ENCODE measurements at places on chromosomes 7 and 10. TPM values are rescaled to one million over a fixed set of nuclear protein-coding genes. Genes with fewer than 3 reads are reported as not detected.

- no peaks in the 10 kb centered on the region for H3K27me3 ChIP-seq
- no peaks in the 10 kb centered on the region for H3K4me1 ChIP-seq
- no peak overlapping the region for H3K27ac ChIP-seq
- no peak overlapping the region for H3K4me3 ChIP-seq
- H3K36me3 ChIP-seq, result no peaks in the 10 kb centered on the region
- DNase-seq, result no peak
Observed at GRCh38 chr7:132311733-132312132, 264.5 kb downstream of the PLXNA4 start.

- no peaks in the 10 kb centered on the region for H3K36me3 ChIP-seq
- H3K27me3 ChIP-seq, result no peaks in the 10 kb centered on the region
- H3K4me3 ChIP-seq, result no peak overlapping the region
- no peak overlapping the region for H3K27ac ChIP-seq
- H3K4me1 ChIP-seq, result no peaks in the 10 kb centered on the region
Observed at GRCh38 chr7:12898004-12898403, 210.6 kb downstream of the ARL4A start.

- no peaks in the 10 kb centered on the region for H3K27me3 ChIP-seq
- no peaks in the 10 kb centered on the region for H3K36me3 ChIP-seq
- H3K4me1 ChIP-seq, result no peaks in the 10 kb centered on the region
- no peak overlapping the region for H3K27ac ChIP-seq
Observed at GRCh38 chr10:119518176-119518575, 24.3 kb downstream of the RGS10 start.

DNA sequence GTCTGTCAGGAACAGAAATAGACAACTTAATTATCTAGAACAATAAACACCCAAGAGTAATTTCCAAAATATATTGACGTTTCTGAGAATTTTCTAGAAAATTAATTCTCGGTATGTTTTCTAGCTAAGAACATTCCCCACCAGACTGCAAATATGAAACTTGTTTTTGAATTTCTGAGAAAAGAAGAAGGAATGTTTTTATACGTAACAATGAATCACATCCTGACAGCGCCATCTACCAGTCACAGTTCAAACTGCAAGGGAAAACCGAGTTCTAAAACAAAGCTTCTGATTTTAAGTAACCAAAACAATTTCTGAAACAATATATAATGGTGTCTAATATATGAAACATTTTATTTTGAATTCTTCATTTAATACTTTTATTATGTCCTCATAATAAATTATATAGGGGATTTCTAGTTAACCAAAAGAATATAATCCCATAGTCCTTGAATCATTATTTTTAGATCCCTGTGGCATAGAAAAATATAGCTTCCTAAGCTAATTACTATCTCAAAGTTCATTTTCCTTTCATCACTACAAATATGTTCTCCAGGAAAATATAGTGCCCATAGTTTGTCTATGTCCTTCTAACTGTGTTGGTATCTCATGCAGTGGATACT, 34.5 kb upstream of the MEOX2 start:
- H3K4me3 ChIP-seq, result no peak overlapping the region
- DNase-seq, result no peak
- no peaks in the 10 kb centered on the region for H3K27me3 ChIP-seq
- H3K27ac ChIP-seq, result no peak overlapping the region
- H3K4me1 ChIP-seq, result no peaks in the 10 kb centered on the region
- H3K36me3 ChIP-seq, result no peaks in the 10 kb centered on the region

- H3K4me3 ChIP-seq, result no peak overlapping the region
- H3K36me3 ChIP-seq, result no peaks in the 10 kb centered on the region
- no peak overlapping the region for H3K27ac ChIP-seq
- no peak for DNase-seq
- no peaks in the 10 kb centered on the region for H3K27me3 ChIP-seq
- H3K4me1 ChIP-seq, result no peaks in the 10 kb centered on the region
Observed at GRCh38 chr7:140771826-140772225, 75.3 kb downstream of the NDUFB2 start.

DNA sequence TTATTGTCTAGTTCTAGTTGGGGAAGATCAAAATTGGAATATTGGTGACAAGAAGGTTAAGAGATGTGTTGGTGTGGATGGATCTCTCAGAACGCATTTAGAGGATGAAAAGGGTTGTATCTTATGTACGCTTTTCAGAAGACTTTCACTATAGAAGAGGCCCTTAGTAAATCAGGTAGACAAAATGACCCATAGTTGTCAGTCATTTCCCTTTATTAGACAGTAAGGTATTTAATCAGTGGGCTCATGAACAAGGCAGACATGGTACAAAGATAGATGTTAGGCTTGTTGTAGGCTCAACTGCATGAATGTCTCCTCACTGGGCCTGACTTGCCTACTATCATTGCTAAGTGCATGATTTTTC, 359.2 kb downstream of the PHF14 start:
- no peaks in the 10 kb centered on the region for H3K36me3 ChIP-seq
- no peak overlapping the region for H3K27ac ChIP-seq
- H3K4me1 ChIP-seq, result no peaks in the 10 kb centered on the region
- H3K27me3 ChIP-seq, result no peaks in the 10 kb centered on the region

- no peaks in the 10 kb centered on the region for H3K27me3 ChIP-seq
- DNase-seq, result no peak
- H3K4me3 ChIP-seq, result peak overlapping the region; percentile 53
Observed at GRCh38 chr10:22317076-22317370, 835 bp downstream of the COMMD3 start.

- H3K4me3 ChIP-seq, result no peak within 1 kb of the TSS
- no peaks in the 10 kb centered on the region for H3K4me1 ChIP-seq
- no peak within 1 kb of the TSS for H3K27ac ChIP-seq
- no peaks in the 10 kb centered on the region for H3K27me3 ChIP-seq
- H3K36me3 ChIP-seq, result no peaks in the 10 kb centered on the region
Observed at GRCh38 chr10:97572214-97572989, at the start of gene ANKRD2. Gene ANKRD2 (plus strand): TSS chr10:97572779. CDS start chr10:97572789, 10 bp downstream.

- no peak overlapping the region for H3K27ac ChIP-seq
- no peaks in the 10 kb centered on the region for H3K27me3 ChIP-seq
- no peaks in the 10 kb centered on the region for H3K4me1 ChIP-seq
- no peak overlapping the region for H3K4me3 ChIP-seq
Observed at GRCh38 chr10:82318534-82318933, 443.5 kb downstream of the NRG3 start.

- no peak for DNase-seq
- no peak overlapping the region for H3K27ac ChIP-seq
- H3K4me3 ChIP-seq, result no peak overlapping the region
- no peaks in the 10 kb centered on the region for H3K36me3 ChIP-seq
Observed at GRCh38 chr7:50088463-50089129, 4.5 kb downstream of the ZPBP start.

DNA sequence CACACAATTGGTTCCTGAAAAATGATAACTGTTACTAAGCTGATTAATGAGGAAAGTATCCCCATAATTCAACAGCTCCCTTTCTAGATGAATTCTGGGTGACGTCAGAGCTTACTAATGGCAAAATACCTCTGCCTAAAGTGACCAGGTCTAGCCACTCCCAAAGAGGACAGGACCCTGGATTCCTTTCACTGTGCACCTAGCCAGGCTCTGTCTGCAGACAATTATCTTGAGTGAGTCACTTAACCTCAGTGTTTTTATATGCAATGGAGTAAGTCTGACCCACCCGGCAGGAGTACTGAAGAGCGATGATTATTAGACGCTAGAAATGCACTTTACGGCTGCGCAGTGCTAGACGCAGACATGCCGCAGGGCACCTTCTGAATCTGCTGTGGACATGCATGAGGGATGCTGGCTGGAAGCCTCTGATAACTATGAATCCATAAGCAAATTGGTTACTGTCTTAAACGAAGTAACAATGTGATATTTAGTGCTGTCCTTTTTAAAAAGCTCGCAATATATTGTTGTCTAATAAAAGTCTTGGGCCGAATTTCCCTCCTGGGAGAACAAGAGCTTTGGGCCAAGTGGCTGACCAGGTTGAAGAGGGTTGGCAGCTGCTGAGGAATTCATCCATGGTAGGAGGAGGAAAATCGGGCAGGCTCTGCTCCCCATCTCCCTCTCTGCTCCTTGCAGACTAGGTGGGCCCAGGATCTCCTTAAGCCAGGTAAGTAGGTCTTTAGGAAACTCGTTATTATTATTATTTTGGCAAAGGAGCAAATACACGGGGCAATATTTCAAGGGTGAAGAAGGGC, 4.6 kb upstream of the INPP5A start:
- H3K27me3 ChIP-seq, result no peaks in the 10 kb centered on the region
- DNase-seq, result no peak
- H3K27ac ChIP-seq, result no peak overlapping the region
- H3K4me1 ChIP-seq, result peaks cover 7% of the 10 kb centered on the region
- no peak overlapping the region for H3K4me3 ChIP-seq

DNA sequence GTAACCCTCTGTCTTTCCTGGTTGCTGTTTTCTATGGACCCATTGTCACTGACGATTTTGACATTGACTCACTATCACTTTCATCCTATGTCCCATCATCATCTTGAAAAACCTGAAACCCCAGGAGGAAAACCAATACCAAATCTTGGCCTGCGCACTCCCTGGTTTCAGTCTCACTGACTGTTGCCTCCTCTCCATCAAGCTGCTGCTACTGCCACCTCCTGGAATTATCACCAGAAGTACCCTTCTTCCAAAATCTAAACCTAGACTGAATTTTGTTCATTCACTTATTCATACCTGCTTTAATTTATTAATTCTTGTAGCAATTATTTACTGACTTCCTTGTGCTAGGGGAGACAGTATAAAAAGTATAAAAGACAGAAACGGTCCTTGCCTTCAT, 44.5 kb upstream of the ACBD5 start:
- H3K27ac ChIP-seq, result no peak overlapping the region
- DNase-seq, result no peak
- H3K4me1 ChIP-seq, result no peaks in the 10 kb centered on the region
- no peaks in the 10 kb centered on the region for H3K36me3 ChIP-seq
- no peak overlapping the region for H3K4me3 ChIP-seq
- H3K27me3 ChIP-seq, result no peaks in the 10 kb centered on the region

DNA sequence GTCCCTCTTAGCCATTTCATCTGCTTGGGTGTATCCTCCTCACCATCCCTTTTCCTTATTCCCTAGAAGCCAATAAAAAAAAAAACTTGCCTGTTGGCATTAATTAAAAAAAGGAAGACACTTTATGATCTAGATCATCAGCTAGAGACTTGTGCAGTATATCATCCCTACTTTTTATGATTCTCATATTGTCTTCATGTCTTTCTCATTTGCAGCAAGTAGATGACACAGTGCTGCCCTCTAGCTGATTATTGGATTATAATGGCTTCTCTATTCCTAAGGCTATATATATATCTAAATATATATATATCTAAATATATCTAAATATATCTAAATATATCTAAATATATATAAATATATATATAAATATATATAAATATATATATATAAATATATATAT, 272.4 kb upstream of the LRGUK start:
- no peak overlapping the region for H3K27ac ChIP-seq

- H3K36me3 ChIP-seq, result no peaks in the 10 kb centered on the region
- no peak for DNase-seq
- no peaks in the 10 kb centered on the region for H3K27me3 ChIP-seq
- H3K4me3 ChIP-seq, result no peak overlapping the region
- H3K4me1 ChIP-seq, result no peaks in the 10 kb centered on the region
Observed at GRCh38 chr10:77185696-77186095, 451.9 kb downstream of the KCNMA1 start.

DNA sequence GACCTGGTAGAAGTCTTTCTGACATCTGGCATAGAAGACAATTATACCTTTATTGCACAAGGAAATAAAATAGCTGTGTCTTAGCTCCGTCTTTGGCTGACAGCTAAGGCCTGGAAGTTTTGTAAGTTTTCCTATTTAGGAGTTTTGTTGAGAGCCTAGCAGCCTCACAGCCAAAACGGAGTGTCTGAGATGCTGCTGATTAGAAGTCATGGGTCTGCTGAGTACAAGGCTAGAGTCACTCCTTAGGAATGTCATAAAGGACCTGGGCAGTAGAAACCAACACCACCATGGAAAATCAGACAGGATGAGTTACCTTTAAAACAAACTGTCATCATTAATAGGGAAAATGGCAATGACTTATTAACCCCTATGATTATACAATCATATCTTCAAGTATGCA, 442.5 kb downstream of the KCNMA1 start:
- peaks cover 2% of the 10 kb centered on the region for H3K4me1 ChIP-seq
- H3K27ac ChIP-seq, result no peak overlapping the region
- H3K4me3 ChIP-seq, result no peak overlapping the region
- no peak for DNase-seq
- no peaks in the 10 kb centered on the region for H3K36me3 ChIP-seq

GRCh38 chr10:101162677-101163076, 31.6 kb downstream of the TLX1 start:
- no peak for DNase-seq
- H3K4me1 ChIP-seq, result peaks cover 2% of the 10 kb centered on the region
- no peaks in the 10 kb centered on the region for H3K36me3 ChIP-seq
- no peak overlapping the region for H3K27ac ChIP-seq
- H3K4me3 ChIP-seq, result no peak overlapping the region
- H3K27me3 ChIP-seq, result no peaks in the 10 kb centered on the region

DNA sequence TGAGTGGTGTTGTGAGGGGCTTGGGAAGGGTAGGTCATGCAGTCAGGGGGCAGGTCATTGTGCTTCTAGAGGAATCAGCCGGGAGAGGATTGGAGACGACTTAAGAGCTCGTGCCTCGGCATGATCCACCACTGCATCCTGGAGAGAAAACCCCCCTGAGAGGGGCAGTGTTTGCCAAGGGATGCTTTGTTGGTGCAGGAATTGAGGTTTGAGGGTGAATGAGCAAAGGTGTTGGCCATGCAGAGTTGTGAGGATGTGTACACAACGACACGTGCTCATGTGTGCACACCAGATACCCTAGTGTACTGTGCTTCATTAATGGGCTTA, 85.6 kb upstream of the ANLN start:
- no peak overlapping the region for H3K4me3 ChIP-seq
- no peak for DNase-seq

GRCh38 chr7:50185951-50186682, 93.1 kb upstream of the ZPBP start:
- no peak for DNase-seq
- H3K36me3 ChIP-seq, result no peaks in the 10 kb centered on the region
- no peaks in the 10 kb centered on the region for H3K27me3 ChIP-seq
- no peak overlapping the region for H3K4me3 ChIP-seq
- no peaks in the 10 kb centered on the region for H3K4me1 ChIP-seq

DNA sequence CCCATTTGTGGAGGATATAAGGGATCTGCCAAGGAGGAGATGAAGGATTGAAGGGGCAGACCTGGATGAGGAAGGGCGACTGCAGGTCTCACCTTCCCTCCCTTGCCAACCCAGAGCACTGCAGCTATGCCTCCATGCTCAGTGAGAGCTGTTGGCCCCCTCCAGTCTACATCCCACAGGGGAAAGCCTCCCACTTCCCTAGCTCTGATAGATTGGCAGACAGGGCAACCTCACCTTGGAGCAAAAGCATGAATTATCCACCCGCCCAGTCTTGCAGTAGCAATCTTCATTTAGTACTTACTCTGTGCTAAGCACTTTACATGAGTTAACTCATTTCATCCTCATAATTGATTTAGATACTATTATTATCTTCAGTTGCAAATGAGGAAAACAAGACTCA, 70.4 kb upstream of the SMNDC1 start:
- no peak overlapping the region for H3K27ac ChIP-seq
- DNase-seq, result no peak
- no peaks in the 10 kb centered on the region for H3K36me3 ChIP-seq

The CASTOR2 gene
- total RNA-seq, result 17.9 TPM

The SLC26A4 gene
- total RNA-seq, result 1.2 TPM

The UCN3 gene
- total RNA-seq, result not detected

The COL1A2 gene
- total RNA-seq, result 545 TPM

The FANK1 gene
- 27.0 TPM for total RNA-seq

The RAPGEF5 gene
- total RNA-seq, result 10.3 TPM

The FAM221A gene
- total RNA-seq, result 3.4 TPM

The TMEM236 gene
- 0.11 TPM for total RNA-seq

The SRRM3 gene
- total RNA-seq, result 4.4 TPM

The ADRA2A gene
- 15.1 TPM for total RNA-seq

Data from ovary (tissue), 10 donors.